ENCODE measurements at places on chromosomes 5 and 9.
A peak's percentile ranks its signal among the peaks of the same experiment; 100 is the strongest.

DNA sequence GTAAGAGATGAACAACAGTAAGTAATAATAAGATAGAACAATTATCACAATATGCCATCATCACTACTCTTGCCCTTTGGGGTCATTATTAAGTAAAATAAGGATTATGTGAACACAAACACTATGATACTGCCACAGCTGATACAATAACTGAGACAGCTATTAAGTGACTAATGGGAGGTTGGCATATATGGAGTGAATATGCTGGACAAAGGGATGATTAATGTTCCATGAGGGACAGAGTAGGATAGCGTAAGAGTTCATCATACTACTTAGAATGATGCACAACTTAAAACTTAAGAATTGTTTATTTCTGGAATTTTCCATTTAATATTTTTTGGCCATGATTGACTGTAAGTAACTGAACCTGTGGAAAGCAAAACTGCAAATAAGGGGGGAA is 16.6 kb downstream of the POU5F2 start:
- DNase-seq, result no peak

GRCh38 chr5:5738797-5739489 is 316.5 kb downstream of the ICE1 start:
- no peak for DNase-seq

DNA sequence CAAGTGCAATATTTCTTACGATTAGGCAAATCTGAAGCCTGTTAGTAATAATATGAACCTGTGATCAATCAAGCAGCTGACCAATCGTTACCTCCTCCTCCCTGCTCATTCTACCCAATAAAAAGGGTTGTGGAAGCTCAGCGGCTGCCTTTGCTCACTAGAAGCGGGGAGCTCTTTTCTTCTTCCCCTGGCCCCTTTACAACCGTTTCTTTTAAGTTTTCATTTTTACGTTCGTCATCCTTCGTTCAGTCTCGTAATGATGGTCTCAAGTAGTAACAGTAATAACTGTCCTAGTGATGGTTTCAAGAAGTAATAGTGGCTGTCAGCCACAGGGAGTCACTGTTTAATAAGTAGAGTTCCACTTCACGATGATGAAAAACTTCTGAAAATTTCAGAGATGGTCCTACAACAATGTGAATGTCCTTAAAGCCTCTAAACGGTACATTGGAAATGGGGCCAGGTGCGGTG is 6.2 kb downstream of the UGT3A2 start:
- peak; percentile 63 for DNase-seq

DNA sequence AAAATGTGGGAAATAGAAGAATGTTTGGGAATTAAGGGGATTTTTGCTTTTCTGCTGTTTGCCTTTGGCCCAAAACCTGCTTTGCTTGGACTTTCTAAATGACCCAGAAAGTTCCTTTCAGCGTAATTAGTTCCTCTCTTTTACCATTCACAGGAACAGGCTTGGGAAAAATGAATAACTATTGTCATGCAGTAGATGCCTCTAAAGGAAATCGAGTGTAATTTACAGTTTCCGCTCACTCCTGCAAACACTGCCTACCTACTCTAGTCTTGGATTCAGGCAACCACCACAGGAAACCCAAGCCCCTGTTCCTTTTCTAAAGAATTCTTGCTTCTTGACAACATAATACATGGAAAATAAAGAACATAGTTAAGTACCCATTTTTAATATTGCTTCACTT is 25.0 kb downstream of the TTC23L start:
- DNase-seq, result no peak

- DNase-seq, result peak; percentile 24
Observed at GRCh38 chr9:110605565-110605964, 26.0 kb upstream of the SVEP1 start.

DNA sequence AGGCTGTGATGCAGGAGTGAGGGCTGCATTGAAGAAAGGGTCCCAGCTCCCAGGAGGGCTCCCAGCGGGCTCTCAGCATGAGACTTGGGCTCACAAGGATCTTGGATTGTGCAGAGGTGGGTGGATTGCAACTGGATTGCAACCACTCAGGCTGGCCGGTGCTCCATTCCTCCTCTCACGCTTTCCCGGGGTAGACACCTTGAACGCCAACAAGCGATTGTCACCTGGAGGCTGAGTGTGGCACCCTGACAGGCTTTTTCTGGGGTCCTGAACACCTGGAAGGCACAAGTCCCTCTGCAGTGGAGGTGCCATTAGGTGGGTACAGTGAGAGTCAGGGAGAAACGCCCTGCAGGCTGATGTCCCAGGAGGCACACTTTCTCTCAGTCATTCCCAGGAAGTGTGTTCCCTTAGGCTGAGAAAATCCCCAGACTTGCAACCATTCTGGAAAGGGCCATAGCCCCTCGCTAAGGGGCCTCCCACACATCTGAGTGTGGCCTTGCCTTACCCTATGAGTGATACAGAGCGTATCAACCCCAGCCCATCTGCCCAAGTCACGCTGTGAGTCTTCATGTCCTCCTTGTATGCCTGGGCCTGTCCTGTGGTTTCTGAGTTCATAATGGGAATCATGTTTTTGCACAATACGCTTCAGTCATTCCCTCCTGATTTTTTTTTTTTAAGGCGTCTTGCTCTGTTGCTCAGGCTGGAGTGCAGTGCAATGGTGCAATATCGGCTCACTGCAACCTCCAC is 488.1 kb downstream of the IRX1 start:
- DNase-seq, result no peak

- DNase-seq, result no peak
Observed at GRCh38 chr9:129140397-129141065, 29.3 kb downstream of the PTPA start.

GRCh38 chr5:119828541-119828940 is 199.2 kb downstream of the FAM170A start:
- no peak for DNase-seq

- no peak for DNase-seq
Observed at GRCh38 chr5:11164531-11165294, 403.7 kb upstream of the DAP start.
